ENCODE measurements at places on chromosomes 3 and 15. TPM values are rescaled to one million over a fixed set of nuclear protein-coding genes. Genes with fewer than 3 reads are reported as not detected.

The LTK gene
- not detected for total RNA-seq

The CACNA2D2 gene
- 0.03 TPM for total RNA-seq

The MUC20 gene
- 0.17 TPM for total RNA-seq

The ERICH6 gene
- not detected for total RNA-seq

The STARD5 gene
- 0.35 TPM for total RNA-seq

The RCN2 gene
- 121 TPM for total RNA-seq

The PLSCR4 gene
- 5.6 TPM for total RNA-seq

The IL17RE gene
- total RNA-seq: not detected

The CIDEC gene
- total RNA-seq: not detected

The GHRL gene
- not detected for total RNA-seq

The GRM7 gene
- total RNA-seq: not detected

The CTSH gene
- total RNA-seq: 123 TPM

Data from Caki2 (cell line).